ENCODE measurements at places on chromosomes 4 and X. TPM values are rescaled to one million over a fixed set of nuclear protein-coding genes. Genes with fewer than 3 reads are reported as not detected.

The TBX22 gene
- total RNA-seq = not detected

The AMBN gene
- not detected for total RNA-seq

The NALF2 gene
- total RNA-seq = 4.0 TPM

The HELT gene
- total RNA-seq = not detected

The NOX1 gene
- total RNA-seq = not detected

The NUP62CL gene
- 5.5 TPM for total RNA-seq

The KLHL13 gene
- total RNA-seq = 1.6 TPM

The TMPRSS11F gene
- total RNA-seq = not detected

The TMA16 gene
- 69.0 TPM for total RNA-seq

The SUPT20HL1 gene
- not detected for total RNA-seq

- H3K27me3 ChIP-seq = no peaks in the 10 kb centered on the region
- no peaks in the 10 kb centered on the region for H3K4me1 ChIP-seq
- no peak overlapping the region for H3K27ac ChIP-seq
- no peaks in the 10 kb centered on the region for H3K36me3 ChIP-seq
Measured at GRCh38 chr4:141348125-141348524, 127.4 kb downstream of the ZNF330 start.

GRCh38 chr4:5562476-5562875 is 145.9 kb downstream of the EVC2 start:
- H3K27me3 ChIP-seq = no peaks in the 10 kb centered on the region
- no peak for DNase-seq
- H3K4me3 ChIP-seq = no peak overlapping the region
- no peak overlapping the region for H3K27ac ChIP-seq

- H3K27me3 ChIP-seq = no peaks in the 10 kb centered on the region
- DNase-seq = no peak
Measured at GRCh38 chr4:186840222-186840701, 116.6 kb upstream of the FAT1 start.

DNA sequence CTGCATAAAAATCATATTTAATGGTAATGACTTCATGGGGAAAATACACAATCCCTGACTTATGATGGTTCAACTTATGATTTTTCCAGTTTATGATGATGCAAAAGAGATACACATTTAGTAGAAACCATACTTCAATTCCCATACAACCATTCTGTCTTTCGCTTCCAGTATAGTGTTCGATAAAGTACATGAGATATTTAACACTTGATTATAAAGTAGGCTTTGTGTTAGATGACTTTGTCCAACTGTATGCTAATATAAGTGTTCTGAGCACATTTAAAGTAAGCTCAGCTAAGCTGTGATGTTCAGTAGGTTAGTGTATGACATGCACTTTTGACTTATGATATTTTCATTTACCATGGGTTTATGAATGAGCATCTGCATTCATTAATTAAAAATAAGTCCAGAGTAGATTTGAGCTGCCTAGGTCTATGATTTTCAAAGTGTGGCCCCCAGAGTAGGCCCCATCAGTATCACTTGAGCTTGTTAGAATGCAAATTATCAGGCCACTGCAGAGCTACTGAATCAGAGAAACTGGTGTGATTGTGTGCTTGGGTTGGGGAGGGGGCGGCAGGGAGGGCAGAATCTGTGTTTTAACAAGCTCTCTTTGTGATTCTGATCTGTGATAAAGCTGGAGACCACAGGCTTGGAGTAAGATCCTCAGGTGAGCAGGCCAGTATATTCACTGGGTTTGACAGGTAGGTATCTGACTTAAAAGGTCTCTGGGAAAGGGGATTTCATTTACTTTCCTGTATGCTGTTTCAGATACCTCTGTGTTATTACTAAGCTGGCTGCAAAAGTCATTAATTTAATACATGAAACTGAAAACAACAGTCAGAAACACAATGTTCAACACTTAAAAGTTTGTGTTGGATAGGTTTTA is 8.4 kb downstream of the ATP10D start:
- no peaks in the 10 kb centered on the region for H3K4me1 ChIP-seq
- H3K27ac ChIP-seq = no peak overlapping the region
- no peaks in the 10 kb centered on the region for H3K27me3 ChIP-seq
- no peaks in the 10 kb centered on the region for H3K36me3 ChIP-seq
- DNase-seq = no peak
- H3K4me3 ChIP-seq = no peak overlapping the region

DNA sequence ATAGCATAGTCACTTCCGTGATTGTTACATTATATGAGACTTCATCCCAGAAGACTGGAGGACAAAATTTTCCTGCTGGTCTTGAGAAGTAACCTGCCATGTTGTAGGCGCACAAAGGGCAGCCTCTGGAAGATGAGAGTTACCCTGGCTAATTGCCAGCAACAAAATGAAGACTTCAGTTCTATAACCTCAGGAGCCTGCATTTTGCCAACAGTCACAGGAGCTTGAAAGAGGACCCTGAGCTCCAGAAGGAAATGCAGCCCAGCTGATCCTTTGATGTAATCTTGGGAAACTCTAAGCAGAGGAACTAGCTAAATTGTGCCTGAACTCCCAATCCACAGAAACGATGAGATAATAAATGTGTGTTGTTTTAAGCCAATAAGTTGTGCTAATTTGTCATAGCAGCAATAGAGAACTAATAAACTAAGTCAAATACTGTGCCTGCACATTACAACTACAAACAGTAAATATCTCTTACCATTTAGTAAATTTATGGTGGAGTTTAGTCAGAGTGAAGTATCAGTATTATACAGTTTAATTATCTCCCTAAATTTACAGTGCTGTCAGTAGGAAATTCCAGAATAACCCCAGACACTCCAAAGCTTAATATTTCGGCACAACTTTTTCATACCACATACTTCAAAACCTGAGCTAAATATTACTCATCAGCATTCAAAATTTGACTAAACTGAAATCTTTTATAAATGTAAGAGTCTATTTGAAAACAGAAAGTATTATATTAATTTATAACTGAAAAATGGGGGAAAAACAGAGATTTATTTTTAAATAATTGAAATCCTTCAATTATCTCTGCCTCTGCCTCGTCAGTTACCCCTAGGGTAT is 90.1 kb upstream of the MAPK10 start:
- H3K27me3 ChIP-seq = no peaks in the 10 kb centered on the region
- DNase-seq = no peak
- no peak overlapping the region for H3K4me3 ChIP-seq
- H3K4me1 ChIP-seq = no peaks in the 10 kb centered on the region
- H3K36me3 ChIP-seq = no peaks in the 10 kb centered on the region
- H3K27ac ChIP-seq = no peak overlapping the region

DNA sequence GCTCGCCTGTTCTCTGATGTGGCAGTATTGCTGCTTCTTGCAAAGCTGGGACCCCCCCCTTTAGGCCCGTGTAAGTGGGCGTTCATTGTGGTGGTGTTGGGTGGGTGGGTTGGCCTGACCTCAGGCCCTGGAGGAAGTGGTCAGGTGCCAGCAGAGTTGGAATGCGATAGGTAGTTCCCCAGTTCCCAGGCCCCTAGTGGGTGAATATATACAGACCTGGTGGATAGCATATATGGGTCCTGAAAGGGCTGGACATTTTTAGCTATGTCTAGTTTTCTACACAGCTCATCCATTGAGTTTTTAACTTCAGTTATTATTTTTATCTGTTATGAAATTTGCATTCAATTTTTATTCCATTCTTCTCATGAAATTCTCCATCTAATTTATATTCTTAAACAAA is 35.8 kb upstream of the UCP1 start:
- peaks cover 13% of the 10 kb centered on the region for H3K4me1 ChIP-seq
- H3K36me3 ChIP-seq = no peaks in the 10 kb centered on the region
- no peak overlapping the region for H3K27ac ChIP-seq
- no peak for DNase-seq

DNA sequence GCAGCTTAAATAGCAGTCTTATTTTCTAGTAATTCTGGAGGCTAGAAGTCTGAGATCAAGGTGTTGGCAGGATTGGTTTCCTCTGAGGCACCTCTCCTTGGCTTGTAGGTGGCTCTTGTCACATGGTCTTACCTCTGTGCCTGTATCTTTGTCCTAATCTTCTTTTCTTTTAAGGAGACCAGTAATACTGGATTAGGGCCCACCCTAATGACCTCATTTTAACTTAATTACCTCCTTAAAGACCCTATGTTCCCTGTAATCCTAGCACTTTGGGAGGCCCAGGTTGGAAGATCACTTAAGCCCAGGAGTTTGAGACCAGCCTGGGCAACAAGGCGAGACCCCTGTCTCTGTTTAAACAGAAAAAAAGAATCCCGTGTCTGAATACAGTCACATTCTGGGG is 38.9 kb downstream of the ARHGAP10 start:
- H3K27ac ChIP-seq = no peak overlapping the region
- no peak overlapping the region for H3K4me3 ChIP-seq
- no peaks in the 10 kb centered on the region for H3K36me3 ChIP-seq
- no peaks in the 10 kb centered on the region for H3K27me3 ChIP-seq
- no peaks in the 10 kb centered on the region for H3K4me1 ChIP-seq
- DNase-seq = no peak

DNA sequence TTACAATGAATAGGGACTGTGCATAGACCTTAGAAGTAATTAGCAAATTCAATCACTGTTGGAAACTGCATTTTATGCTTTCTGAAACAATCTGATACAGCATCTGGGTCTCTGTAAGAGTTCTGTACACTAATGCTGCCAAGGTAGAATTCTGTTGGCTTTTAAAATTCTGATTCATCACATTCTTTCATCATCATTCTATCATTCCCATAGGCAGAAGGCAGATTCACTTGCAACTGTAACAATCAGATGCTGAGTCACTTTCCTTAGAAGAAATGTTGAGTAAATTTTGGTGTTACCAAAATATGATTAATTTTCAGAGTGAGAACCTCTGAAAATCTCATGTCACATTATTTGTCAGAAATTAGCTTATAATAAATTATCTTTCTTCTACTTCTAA is 267.2 kb downstream of the MAPK10 start:
- no peak for DNase-seq
- H3K27ac ChIP-seq = no peak overlapping the region
- H3K36me3 ChIP-seq = no peaks in the 10 kb centered on the region
- H3K4me3 ChIP-seq = no peak overlapping the region
- no peaks in the 10 kb centered on the region for H3K27me3 ChIP-seq

- H3K36me3 ChIP-seq = no peaks in the 10 kb centered on the region
- DNase-seq = no peak
- H3K27ac ChIP-seq = no peak overlapping the region
- H3K27me3 ChIP-seq = no peaks in the 10 kb centered on the region
- no peak overlapping the region for H3K4me3 ChIP-seq
Measured at GRCh38 chrX:117120700-117121099, 657.9 kb upstream of the CT83 start.

DNA sequence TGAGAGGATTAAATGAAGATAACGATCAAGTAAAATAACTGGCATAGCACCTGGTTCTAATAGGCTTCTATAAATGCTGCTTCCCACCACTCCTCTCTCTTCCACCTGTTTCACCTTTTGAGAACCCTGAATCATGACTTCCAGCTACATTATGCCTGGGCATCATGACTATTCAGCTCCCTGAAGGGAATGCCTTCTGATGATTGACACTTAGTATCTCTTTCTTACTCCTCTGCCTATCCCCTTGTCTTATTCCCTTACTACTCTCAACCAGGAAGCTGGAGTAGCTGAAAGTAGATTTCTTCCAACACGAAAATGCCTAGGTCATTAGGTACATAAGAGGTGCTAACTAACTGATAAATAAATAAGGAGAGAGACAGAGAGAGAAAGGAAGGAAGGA is 24.7 kb upstream of the CXCL8 start:
- H3K36me3 ChIP-seq = no peaks in the 10 kb centered on the region
- no peak overlapping the region for H3K27ac ChIP-seq
- DNase-seq = no peak

DNA sequence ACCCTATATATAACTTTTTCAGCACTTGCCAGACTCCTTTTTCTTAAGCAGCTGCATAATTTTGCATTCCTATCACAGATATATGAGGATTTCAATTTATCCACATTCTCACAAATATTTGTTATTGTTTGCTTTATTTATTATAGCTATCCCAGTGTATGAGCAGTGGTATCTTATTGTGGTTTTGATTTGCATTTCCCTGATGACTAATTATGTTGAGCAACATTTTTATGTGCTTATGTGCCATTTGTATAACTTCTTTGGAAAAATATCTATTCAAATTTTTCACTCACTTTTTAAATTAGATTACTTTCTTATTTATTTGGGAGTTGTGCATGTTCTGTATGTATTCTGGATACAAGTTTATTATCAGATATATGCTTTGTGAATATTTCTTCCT is 361.9 kb downstream of the KCTD8 start:
- no peak overlapping the region for H3K4me3 ChIP-seq
- DNase-seq = no peak
- H3K36me3 ChIP-seq = no peaks in the 10 kb centered on the region
- H3K4me1 ChIP-seq = no peaks in the 10 kb centered on the region
- no peaks in the 10 kb centered on the region for H3K27me3 ChIP-seq

DNA sequence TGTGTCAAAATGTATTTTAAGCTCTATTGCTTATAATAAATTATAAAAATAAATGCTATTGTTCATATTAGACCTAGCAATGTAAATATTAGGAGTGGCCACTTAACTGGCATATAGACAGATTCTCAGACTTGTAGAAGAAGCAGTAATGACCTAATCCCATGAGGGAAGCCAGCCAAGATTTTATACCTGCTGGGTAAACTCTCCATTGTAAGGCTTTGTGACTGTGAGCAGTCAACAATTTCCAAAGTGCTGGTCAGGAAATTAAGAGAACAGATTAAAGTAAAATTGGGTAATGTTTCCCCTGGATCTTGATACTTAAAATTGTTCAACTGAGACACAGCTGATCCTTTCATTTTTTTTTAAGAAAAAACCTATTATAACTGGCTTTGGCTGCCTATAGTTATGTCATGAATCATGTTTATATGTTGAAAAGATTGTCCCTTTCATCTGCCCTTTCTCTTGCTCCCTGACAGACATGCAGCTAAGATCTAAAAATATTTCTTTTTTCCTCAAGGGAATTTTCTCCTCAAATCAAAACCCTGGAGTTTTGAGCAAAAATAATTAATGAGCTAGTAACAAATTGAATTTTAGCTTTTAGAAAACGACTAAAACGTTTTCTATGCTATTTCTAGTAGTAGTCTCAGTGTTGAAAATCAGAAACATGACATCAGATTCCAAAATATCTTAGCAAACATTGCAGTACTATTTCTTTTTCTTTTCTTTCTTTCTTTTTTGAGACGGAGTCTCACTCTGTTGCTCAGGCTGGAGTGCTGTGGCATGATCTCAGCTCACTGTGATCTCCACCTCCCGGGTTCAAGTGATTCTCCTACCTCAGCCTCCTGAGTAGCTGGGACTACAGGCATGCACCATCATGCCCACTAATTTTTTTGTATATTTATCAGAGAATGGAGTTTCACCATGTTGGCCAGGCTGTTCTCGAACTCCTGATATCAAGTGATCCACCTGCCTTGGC is 77.9 kb downstream of the ADGRL3 start:
- no peaks in the 10 kb centered on the region for H3K27me3 ChIP-seq
- H3K4me3 ChIP-seq = no peak overlapping the region
- H3K4me1 ChIP-seq = no peaks in the 10 kb centered on the region
- no peaks in the 10 kb centered on the region for H3K36me3 ChIP-seq
- DNase-seq = no peak
- no peak overlapping the region for H3K27ac ChIP-seq

- no peak overlapping the region for H3K4me3 ChIP-seq
- no peaks in the 10 kb centered on the region for H3K36me3 ChIP-seq
- H3K4me1 ChIP-seq = no peaks in the 10 kb centered on the region
- H3K27ac ChIP-seq = no peak overlapping the region
- no peaks in the 10 kb centered on the region for H3K27me3 ChIP-seq
Measured at GRCh38 chrX:112577146-112577545, 102.6 kb downstream of the LHFPL1 start.

Data from HepG2 (cell line).